ENCODE measurements at places on chromosomes 12 and 14.
A peak's percentile ranks its signal among the peaks of the same experiment; 100 is the strongest.

GRCh38 chr14:99915305-99916090 lies 122.3 kb downstream of the EML1 start:
- no peak for DNase-seq

GRCh38 chr14:100830681-100831080 lies 4.8 kb downstream of the MEG3 start:
- DNase-seq = no peak

- no peak for DNase-seq
Measured at GRCh38 chr14:65040666-65041433, 54.2 kb downstream of the FNTB start.

DNA sequence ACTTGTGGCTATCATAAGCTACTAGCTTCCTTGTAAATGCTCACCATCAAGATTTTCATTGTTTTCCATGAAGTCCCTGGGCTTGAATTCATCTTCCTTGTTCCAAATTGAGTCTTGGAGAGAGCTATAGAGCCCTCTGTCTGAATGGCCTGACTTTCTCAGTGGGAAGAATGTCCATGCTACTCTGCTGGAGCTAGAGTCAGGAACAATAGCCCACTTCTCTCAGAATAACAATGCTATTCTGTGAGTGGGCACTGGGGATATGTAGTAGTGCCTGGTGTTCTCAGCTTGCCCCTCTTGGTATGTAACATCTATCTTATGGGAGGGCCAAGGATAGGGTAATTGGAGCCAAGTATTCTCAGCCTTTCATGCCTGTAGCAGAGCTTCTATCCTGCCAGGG lies 127.6 kb upstream of the TRHDE start:
- no peak for DNase-seq

GRCh38 chr12:6206327-6206726 lies 6.1 kb downstream of the CD9 start:
- DNase-seq = no peak

GRCh38 chr14:97930166-97930565 lies 1133.0 kb downstream of the VRK1 start:
- DNase-seq = no peak

DNA sequence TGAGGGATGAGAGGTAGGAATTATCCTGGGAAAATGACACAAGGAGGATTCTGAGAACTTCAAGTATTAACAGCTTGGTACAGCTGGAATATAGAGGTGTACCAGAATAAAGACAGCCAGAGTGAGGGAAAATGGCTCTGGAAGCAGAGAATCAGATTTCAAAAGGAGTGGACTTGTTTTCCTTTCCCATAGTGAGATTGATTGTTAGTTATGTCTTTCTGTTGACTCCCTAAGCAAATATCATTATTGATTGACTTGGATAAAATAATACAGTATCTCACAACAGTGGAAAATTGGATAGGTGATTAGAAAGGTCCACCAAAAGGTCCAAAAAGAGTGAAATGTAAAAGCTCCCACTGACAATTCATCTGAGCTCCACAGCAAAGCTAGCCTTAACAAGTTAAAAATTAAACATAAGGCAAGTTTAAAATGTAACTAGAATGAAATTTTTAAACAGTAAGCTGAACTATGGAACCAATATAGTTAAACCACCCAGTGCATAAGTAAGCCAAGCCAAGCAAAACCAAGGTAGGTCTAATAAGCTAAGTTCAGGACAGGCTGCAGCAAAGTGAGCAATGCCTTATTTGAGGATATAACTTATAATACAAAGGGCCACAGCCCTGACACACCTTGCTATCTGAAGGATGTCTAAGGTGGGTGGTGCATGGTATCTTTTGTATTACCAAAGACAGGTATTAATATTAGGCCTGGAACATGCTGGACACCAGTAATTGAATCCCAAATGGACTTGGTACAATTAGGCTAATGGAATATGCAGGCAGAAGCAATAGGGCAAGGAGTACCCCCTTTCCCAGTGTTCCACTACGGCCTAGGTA lies 21.8 kb downstream of the ENTPD5 start:
- DNase-seq = no peak

DNA sequence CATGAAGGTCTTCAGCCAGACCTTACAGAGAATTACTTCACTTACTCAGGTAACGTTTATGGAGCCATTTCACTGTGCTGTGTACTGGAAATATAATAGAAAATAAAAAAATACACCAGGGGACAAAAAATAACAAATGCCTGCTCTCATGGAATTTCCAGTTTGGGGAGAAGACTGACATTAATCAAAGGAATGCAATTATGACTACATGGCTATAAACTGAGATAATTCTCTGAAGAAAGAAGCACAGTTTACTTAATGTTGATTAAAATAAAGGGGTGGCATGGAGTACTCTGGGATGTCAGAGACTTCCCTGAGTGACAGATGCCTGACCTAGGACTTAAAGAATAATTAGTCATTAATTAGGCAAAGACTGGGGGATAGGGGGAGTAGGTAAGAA lies 59.0 kb downstream of the DENND5B start:
- DNase-seq = no peak

DNA sequence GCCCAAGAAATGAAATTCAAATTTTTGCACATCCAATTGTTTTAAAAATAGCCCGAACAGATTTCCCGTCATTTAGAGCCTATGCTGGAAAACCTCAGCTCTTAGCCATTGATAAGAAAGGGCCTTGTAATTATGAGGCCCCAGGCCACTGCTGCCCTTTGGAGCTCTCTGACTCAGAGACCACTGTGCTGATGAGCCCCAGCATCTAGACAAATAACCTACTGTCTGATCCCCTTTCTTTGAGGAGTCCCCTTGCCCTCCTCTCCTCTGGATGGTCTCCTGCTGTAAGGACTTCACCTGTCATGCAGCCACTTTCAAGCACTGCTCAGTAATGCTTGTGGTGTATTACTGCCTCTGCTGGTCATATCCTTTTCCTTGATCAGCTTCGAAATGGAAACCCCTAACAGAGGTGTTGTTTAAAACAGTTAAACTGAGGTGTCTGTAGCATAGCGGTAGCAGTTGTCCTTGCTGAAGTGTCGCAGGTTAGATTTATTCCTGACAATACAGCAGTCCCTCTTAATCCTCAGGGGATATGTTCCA lies 159.9 kb upstream of the SRRM4 start:
- no peak for DNase-seq

GRCh38 chr12:51821440-51822260 lies 26.9 kb downstream of the FIGNL2 start:
- peak; percentile 44 for DNase-seq

- no peak for DNase-seq
Measured at GRCh38 chr14:76450476-76450875, 74.5 kb downstream of the ESRRB start.

GRCh38 chr12:93204896-93205295 lies 172.8 kb upstream of the NUDT4 start:
- DNase-seq = no peak

DNA sequence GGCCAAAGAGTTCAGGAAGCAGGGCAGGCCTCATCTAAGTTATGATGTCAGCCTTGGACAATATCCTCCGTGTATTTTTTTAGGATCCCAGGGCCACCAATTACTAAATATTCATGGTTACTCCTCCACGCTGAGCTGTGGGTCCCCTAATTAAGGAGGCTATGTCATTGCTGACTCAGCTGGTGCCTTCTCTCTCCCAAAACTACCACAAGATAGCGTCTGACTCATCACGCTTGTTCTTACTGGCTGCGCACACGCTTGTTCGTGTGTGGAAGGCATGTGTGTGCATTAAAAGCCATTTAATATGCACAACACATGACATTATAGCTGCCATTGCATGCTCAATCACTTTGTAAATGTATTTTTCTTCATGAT lies 78.3 kb downstream of the GSC start:
- DNase-seq = no peak

- DNase-seq = no peak
Measured at GRCh38 chr12:47557386-47557785, 148.4 kb downstream of the RPAP3 start.

DNA sequence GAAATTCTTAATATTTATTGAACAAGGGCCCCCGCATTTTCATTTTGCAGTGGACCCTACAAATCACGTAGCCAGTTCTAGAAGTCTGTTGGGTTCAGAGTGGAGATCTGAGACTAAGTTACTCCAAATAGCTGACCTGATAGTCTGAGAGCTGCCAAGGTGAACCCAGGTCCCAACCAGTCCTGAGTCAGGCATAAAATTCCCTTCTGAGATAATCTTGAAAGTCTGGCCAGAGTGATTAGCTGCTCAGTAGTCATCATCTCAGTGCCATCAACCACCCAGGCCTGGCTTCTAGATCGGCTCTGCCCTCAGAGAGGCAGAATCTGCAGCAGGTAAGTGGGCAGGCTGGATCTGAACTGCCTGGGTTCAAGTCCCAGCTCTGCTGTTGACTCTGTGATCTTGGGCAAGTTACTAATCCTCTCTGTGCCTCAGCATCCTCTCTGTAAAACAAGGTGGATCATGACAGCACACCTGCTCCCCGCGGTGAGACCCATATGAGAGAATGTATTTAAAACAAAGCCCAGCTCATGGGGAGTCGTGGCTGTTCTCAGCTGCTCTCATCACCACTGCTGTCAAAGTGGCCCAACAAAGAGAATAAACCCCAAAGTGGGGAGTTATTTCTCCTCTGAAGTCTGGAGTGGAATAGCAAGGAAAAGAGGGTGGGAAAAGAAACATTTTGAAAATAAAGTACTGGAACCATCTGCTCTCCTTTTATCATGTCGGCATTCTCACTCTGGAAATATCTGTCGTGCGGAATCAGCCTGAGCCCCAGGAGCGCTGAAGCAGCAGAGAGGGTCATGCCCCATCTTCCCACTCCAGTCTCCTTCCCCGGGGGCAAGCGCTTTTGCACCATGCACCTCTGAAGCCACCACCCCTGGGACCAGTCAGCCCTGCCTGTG lies 193.3 kb downstream of the DPF3 start:
- DNase-seq = no peak

DNA sequence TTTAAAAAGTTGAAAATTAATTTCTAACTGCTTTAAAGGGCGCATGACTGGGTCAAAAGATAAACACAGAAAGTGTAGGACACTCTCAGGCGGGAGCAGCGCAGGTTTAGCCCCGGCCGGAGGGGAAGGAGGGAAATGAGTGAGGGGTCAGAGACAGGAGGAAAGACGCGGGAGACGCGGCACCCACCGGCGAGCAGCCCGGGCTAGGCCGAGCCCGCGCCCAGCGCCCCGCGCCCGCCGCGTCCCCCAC lies 591 bp downstream of the GXYLT1 start:
- no peak for DNase-seq

- no peak for DNase-seq
Measured at GRCh38 chr14:92507174-92507768, 6.3 kb upstream of the RIN3 start.

- no peak for DNase-seq
Measured at GRCh38 chr14:22549981-22550673, 38.9 kb downstream of the DAD1 start.

- peak; percentile 97 for DNase-seq
Measured at GRCh38 chr12:111841750-111842555, at the start of gene MAPKAPK5. TSS of gene MAPKAPK5 (plus strand) at chr12:111842228. CDS start at chr12:111842734, 506 bp downstream.

GRCh38 chr12:105993766-105994555 lies 144.8 kb downstream of the NUAK1 start:
- DNase-seq = no peak

GRCh38 chr12:109770104-109770860 lies 56.7 kb downstream of the FAM222A start:
- DNase-seq = no peak

DNA sequence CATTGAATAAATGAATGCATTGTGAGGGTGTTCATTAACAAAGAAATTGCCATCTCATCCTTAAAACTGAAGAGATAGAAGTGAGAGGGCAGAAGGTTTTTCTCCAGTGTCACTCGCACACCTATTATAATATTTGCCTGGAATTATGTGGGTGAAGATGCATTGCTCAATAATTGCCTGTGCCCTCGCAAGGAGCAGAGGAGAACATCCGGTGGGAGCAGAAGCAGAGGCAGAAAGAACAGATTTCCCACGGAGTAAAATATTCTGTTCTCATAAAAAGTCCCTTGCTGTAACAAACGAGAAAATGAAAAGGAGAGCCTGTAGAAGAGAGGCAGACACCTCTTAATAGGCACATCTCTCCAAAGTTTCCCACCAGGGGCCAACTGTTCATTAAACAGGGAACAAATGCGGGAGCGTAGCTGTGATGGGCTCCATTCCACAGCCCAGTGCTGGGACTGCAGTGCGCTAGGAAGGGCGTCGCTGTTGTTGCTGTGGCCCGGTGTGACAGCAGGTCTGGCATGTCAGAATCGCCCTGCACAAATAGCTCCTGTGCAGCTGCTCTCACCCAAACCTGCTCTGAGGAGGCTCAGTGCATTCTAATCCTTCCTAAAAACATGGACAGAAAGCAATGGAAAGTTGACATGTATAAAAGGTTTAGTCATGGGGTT lies 359.8 kb downstream of the APAF1 start:
- no peak for DNase-seq

DNA sequence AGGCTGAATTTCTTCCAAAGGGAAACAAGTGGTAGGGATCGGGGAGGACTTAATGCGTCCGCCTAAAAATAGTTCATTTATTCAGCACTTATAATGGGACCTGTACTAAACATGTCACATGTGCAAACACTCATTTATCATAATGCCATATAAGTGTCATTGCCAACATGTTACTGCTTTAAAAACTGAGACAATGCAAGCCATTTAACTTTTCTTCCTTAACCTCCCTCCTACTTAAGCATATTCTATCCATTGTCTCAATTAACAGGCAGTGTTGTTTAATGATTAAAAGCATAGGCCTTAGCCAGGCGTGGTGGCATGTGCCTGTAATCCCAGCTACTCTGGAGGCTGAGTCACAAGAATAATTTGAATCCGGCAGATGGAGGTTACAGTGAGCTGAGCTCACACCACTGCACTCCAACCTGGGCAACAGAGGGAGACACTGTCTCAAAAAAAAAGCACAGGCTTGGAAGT lies 13.5 kb upstream of the SCFD1 start:
- no peak for DNase-seq

DNA sequence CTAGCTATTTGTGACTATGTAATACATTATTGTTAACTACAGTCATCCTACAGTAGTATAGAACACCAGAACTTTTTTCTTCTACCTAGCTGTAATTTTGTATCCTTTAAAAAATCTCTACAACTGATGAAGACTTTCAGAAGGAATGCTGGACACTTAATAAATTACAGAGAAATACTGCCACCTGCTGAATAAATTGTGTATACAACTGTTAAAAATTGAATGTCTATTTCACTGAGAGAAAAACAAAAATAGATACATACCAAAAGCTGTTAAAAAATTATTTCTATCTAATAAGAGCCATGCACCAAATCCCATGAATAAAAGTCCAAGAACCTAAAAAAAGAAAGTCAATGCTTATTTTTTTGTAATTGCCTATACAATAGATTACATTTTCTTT lies 6.6 kb downstream of the TSPAN19 start:
- DNase-seq = no peak

DNA sequence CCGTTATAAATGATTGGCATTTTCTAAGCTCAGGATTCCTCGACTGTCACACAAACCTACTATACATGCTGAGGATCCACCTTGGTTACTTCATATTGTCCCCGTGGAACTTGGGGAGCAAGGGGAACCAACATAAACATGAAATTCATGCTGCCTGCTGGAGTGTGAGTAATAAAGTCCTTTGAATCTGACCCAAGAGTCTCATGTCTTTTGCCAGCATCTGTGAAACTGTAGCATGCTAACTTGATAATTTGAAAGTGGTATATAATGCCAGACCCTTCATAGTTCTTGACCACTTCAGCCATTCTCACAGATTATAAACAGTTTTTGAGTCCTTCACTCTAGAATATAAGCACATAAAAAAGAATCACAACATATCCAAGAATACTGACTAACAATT lies 17.1 kb downstream of the SLC35F4 start:
- DNase-seq = no peak
